ENCODE measurements at places on chromosomes 7 and 10.

DNA sequence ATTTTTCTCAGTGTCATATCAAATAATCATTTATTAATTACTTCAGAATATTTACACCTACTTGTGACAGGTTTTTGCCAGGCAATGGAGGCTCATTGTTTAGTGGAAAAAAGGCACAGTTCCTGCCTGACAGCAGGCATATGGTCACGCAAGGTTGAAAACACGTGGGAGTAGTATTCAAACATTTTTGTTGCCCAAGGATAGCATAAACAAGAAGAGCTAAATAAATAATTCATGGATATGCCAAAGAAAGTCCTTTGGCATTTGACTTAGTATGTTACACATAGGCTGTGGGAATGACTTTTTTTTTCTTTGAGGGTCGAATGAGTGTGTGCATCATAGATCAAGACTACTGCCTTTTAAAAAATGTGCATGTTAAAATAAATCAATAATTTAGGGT, 120.5 kb upstream of the SEMA3E start:
- DNase-seq: no peak

DNA sequence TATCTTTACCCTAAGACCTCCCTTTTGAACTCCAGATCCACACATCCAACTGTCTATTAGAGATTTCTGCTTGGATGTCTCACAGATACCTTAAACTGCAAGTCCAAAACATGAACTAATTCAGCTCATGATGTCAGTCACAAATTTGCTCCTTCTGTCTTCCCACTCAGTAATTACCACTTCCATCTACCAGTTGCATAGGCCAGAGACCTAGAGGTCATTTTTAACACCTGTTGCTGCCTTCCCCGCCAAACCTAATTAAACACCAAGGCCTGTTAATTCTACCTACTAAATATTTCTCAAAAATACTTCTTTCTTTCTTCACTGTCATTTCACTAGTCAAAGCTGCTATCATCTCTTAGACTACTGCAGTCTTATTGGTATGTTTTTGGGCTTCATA, 8.2 kb downstream of the SLK start:
- DNase-seq: no peak

GRCh38 chr10:102648889-102649796, 4.9 kb downstream of the TRIM8 start:
- peak; percentile 18 for DNase-seq

DNA sequence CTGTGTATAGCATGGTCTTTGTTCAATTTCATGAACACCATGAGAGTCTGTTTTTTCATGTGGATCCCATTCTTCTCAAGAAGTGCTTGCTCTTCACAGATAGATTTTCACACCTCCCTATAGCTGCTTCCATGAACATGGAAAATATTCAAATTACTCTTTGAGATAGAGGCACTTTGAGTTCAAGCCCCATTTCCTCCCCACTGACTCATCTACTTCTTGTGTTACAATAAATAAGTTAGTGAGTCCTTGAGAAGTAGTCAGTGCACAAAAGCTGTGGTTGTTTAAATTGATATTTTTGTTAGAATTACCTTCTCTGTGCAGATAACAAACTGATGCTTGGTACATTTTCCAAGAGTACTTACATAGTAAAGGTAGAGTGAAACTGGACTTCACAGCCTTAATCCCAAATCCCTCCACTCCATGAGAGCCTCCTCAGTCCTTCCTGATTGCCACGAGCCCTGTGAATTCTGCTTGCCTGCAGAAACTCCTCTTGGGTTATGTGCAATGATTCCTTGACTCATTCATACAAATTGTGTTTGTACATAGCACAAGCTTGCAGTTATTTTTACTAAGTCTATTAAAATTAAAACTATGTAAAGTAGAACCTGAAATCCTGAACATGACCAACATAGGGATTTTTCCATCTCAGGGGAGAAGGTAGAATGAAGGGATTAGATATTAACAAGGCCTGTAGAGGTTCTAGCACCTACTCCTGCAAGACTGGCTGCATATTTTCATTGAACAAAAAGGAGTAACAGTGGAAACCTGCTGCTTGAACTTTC, 496.2 kb downstream of the TNS3 start:
- no peak for DNase-seq

- DNase-seq: no peak
These were observed 101.1 kb downstream of the PLXNA4 start for GRCh38 chr7:132475037-132475668.

- DNase-seq: no peak
These were observed 66.1 kb downstream of the RBM33 start for GRCh38 chr7:155710530-155710929.

DNA sequence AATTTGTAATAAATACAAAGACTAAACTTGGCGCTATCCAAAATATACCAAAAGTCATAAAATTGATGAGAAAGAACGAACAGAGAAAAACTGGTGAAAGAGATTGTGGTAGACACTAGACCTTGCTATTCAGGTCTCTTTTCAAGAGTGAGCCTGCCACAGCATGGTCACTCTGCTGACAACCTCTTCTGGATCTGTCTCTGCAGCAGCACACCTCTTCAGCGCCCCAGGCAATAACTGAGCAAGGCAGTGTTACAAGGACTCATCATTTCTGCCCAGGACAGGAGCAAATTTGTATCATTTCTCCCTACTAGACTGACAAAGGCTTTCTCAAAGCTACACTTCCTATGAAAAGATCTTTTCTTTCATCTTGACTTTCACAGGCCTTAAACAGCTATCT, 976.0 kb downstream of the DNAJB9 start:
- no peak for DNase-seq

GRCh38 chr10:116838143-116838725, 11.1 kb upstream of the ENO4 start:
- no peak for DNase-seq

DNA sequence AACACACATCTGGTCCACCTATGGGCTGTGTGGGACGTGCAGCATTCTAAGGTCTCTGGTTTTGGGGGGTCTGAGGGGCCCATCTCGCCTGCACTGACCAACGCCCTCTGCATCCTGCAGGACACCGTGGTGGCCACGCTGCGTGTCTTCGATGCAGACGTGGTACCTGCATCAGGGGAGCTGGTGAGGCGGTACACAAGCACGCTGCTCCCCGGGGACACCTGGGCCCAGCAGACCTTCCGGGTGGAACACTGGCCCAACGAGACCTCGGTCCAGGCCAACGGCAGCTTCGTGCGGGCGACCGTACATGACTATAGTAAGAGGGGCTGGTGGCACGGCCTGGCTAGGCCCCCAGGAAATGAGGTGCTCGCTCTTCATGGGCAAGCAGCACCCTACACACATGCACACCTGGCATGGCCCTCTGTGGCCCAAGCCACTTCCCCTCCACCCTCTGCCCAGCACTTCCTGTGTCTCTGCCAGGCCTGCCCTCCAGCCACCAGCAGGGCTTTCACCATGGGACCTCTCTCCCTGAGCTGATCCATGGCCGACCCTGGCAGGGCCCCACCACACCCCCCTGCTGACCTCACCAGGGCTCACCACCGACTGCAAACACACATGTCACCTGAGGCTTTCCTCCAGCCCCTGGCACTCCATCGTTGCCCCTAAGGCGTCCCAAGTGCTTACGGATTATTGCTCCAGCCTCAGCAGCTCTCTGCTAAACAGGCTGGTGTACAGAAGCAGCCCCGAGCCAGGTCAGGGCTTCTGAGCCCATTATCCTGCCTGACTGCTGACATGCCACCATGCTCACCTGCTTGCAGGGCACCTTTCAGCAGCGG, 29.6 kb downstream of the RET start:
- DNase-seq: no peak

DNA sequence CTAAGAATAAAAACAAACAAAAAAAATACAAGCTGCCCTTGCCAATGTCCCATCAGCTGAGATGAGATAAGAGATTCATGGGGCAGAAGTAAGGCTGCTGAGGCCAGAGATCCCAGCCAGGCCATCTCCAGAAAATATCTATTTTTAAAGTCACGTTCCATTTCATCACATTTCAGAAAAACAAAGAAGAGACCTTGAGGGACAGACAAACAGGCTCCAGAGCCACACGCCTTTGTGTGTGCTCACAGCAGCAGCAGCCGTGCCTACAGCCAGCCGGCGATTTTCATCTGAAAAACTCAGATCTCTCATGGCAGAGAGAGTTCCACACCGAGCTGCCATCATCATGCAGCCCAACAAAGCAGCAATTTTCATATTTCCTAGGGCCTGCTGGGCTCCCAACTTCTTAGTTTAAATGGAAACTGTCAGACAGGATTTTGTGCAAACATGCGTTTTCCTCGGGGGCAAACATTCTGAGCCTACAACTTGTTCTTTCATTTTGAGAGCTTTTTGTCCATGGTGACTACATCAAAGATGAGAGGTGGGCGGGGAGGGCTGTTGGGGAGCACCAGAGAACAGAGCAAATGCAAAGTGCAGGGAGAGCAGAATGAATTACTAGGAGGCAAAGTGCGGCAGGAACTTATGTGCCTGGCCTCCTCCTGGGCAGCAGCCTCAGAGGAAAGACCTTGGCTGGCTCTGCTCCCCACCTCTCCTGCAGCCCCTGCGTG, 38.8 kb downstream of the DLG5 start:
- DNase-seq: no peak

DNA sequence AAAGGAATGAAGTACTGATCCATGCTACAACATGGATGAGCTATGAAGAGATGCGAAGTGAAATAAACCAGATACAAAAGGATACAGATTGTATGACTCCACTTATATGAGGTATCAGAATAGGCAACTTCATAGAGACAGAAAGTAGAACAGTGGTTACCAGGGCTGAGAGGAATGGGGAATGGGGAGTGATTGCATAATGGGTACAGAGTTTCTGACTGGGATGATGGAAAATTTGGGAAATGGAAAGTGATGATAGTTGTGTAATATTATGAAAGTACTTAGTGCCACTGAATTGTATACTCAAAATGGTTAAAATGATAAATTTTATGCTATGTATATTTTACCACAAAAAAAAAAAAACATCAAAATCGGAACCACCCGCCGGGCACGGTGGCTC, 3.9 kb downstream of the ATXN7L1 start:
- no peak for DNase-seq

DNA sequence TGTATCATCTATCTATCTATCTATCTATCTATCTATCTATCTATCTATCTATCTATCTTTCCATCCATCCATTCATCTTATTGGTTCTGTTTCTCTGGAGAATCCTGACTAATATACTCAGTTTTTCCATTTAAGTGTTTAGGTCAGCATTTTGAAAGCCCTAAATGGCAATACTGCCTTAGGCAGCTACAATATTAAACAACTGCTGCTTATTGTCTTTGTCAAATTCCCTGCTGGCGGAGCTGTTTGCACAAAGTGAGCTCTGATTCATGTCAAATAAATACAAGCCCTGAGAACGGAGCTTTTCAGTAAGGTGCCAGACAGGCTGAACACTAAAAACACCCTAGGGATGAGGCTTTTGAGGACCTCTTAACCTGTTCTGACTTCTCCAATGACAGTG, 7.1 kb upstream of the KLHL7 start:
- DNase-seq: no peak

DNA sequence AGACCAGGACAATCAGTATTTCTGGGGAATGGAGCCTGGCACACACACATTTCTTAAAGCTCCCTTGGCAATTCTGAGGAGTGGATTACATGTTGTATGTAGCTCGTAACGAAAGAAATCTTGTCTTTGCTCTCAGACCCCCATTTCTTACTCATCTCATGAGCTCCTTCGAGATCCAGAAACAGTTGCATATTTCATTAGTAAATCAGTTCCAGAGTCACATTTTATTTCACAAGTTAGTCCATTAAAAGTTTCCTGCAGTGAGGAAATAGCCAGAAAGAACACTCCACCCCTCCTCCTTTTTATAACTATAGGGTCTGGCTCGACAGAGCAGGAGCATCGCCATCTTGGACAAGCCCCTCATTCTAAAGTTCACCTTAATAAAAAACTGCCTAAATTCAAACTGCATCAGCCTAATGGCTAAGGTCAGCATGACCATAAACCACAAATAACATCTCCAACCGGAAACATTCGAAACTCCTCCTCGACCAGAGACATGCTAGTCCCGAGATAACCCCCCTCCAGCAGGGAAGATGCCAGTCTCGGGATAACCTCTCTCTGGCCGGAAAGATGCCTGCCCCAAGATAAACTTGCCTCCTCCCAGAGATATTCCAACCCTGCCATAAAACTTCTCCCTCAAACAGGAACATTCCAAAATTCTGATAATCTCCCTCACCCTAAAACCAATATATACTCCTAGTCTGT, 7.4 kb downstream of the EGFR start:
- DNase-seq: no peak

- no peak for DNase-seq
These were observed 22.0 kb downstream of the UMAD1 start for GRCh38 chr7:7662527-7662926.

- no peak for DNase-seq
These were observed 67.2 kb downstream of the ADD3 start for GRCh38 chr10:110074758-110075671.

DNA sequence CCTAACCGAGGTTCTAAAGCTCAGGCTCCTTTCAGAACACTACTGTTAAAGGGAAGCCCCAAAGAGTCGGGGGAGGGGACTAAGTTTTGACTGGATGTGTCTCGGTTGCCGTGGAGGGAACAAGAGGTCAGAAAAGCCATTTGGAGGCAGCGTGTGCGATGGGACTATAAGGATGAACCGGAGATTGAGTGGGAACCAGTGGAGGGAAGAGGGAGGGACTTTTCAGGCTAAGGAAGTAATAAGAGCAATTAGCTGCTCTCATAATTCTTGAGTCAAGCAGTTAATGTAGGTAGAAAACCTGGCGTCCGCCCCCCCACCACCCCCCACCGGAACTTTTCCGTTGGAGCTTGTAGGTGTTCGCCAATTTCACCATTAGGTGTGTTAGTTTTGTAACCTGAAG, 491 bp upstream of the AKAP9 start:
- no peak for DNase-seq

DNA sequence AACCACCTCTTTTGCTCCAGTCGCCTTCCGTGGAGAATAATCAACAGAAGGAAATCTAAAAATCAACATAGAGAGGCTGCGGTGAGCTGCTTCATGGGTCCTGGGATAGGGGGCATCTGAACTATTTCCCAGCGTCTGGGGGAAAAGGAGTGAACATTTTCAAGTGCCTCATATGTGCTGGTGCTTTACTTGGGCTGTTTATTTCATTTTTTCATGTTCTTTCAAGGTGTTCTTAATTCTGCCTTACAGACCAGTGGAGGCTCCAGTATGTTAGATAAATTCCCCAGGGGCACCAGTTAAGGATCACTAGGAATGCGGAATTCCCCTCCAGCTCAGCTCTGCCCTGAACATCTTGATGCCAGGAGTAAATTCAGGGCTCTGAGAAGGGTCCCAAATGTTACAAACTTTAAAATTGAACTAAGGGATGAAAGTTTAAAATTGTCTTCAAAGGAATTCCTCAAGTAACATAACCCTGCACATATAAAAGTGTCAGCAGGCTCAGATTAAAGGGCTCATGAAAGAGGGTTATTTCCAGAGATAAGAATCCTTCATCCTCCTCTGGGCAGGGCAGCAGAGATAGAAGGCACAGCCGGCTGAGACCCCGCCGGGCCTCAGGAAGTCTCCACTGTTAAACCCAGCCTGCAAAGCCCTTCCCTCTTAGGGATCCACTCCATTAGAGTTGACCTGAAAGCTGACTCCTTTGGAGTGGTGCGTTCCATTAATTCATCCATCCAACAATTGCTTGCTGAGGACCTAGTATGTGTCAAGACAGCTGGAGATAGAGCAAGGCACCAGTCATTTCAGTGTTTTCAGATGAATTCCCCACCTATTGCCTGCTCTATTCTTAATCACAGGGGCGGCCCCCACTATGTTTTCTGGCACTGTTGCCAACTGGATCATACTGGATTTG, 345.8 kb downstream of the KCNMA1 start:
- no peak for DNase-seq

GRCh38 chr7:112160130-112160770, 45.9 kb downstream of the DOCK4 start:
- DNase-seq: no peak
